Stimulated activated CD8-positive, alpha-beta memory T cell treated with anti-CD3 and anti-CD28 coated beads, Interleukin-12 subunit alpha, Interleukin-12 subunit beta, amount 100 ng/mL, for 4 hours (primary cell): ENCODE measurements at places on chromosomes 12 and 14.

GRCh38 chr14:77707355-77707723 is 484 bp downstream of the ALKBH1 start:
- DNase-seq, result no peak

GRCh38 chr12:122547330-122547729 is 20.3 kb downstream of the KNTC1 start:
- DNase-seq, result no peak

GRCh38 chr14:87411370-87411769 is 581.6 kb downstream of the GALC start:
- DNase-seq, result no peak

DNA sequence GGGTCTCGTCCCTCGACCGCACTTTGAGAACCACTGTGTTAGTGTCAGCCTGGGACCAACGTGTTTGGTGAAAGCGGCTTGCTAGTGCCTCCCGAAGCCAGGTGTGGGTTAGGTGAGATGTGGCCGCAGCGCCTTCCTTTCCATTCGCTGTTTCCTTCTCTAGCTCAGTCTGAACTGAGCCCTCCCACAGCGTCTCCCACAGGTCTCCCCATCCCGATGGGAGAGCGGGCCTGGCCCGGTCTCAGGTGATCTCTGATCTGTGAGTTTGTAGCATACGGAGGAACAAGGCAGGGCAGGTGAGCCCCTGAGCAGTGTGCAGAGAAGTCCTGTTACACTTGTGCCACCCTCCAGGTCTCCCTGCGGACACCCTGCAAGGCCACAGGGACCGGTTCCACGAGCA is 19.3 kb downstream of the HIP1R start:
- DNase-seq, result no peak

GRCh38 chr14:23482823-23483148 is 13.3 kb downstream of the NGDN start:
- DNase-seq, result no peak
